ENCODE measurements at places on chromosomes 2 and 18.

DNA sequence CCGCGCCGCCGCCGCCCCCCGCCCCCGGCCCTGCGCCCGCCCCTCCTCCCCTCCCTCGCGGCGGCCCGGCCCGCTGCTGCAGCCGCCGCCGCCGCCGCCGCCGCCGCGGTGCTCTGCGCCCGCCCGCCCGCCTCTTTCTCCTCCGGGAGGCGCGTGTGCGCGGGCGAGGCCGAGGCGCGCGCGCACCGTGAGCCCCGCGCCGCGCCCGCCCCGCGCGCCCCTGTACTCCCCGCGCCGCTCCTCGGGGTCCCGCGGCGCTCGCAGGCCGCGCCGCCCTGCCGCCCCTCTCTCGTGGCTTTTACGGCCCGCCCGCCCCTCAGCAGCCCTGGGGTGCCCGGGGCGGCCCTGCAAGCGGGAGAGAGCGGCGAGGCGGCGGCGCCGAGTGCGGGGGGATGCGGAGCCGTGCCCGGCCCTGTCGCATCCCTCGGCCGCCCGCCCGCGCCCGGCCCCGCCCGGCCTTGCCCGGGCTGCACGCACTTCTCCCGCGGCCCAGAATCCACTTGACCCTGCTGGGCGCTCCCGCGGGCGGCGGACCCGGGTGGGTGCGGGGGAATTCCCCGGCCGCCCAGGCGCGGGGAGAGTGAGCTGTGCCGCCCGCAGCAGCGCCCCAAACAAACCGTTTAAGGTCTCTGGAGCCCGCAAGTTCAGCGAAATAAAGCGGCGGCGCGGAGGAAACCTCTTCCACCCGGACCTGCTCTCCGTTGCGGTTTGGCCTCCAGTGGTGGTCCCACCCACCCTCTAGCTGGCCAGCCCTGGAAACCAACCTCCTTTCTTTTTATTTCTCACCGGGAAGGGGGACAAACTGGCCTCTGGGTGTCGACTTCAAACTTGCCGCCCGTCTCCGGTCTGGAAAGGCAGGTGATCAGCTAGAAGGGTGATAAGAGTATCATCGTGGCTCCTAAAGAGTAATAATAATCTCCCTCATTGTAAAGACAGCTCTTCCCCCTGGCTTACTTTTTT, 37.4 kb downstream of the AFF3 start:
- peak; percentile 43 for DNase-seq

- no peak for DNase-seq
These were observed 201.5 kb upstream of the SLC35G4 start for GRCh38 chr18:11407940-11408339.

DNA sequence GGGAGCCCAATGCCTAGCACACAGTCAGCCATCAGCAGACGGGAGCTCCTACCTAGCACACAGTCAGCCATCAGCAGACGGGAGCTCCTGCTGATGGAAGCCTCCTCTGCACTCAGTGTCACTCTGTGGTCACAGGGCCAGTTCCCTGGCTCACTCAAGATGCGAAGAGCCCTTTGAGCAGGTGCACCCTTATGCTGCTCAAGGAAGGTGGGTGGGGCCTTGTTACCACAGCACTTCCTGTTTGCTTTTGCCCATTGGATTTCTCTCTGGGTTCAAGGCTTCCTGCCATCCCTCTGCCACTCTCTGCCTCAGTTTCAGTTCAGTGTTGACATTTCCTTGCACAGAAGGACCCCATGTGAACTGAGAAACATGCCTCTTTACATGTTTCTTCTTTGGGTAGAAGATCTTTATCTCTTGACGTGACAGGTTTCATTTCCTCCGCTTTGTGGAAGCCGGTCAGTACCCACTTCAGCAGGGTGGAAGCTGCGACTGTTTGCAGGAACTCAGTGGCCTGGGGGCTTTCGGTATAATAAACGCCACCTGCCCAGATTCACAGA, 11.6 kb downstream of the TRIB2 start:
- no peak for DNase-seq

DNA sequence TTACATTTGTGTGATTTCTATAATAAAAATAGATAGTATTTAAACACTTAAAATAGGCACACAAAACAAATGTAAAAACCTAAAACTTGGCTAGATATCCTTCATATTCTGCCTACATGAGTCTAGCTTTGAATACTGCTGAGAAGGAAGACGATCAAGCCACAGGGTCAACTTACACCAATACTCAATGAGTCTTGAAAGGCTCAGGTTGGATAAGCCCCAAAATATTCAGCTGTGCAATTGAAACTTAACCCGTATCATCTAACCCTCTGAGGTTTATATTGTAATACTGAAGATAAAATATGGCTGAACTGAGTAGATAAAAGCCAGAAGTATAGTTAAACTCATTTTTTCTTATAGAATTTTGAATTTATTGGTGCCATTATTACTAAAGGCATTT, 313.0 kb upstream of the NRXN1 start:
- DNase-seq, result no peak

DNA sequence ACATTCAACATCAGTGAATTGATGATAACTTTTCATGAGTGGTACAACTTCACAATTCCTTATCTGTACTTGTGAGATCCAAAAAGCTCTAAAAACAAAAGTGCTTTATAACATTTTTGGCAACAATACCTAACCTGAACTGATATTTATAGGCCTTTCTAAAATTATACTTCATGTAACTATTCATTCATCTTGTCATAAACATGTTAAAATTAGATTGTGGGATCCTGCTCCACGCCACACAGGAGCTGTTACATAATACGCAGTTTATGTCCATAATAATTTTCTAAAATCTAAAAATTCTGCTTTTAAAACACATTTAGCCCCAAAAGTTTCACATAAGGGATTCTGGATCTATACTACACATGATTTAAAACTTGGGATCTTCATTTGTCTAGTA, 908.5 kb upstream of the CHAC2 start:
- DNase-seq, result no peak

DNA sequence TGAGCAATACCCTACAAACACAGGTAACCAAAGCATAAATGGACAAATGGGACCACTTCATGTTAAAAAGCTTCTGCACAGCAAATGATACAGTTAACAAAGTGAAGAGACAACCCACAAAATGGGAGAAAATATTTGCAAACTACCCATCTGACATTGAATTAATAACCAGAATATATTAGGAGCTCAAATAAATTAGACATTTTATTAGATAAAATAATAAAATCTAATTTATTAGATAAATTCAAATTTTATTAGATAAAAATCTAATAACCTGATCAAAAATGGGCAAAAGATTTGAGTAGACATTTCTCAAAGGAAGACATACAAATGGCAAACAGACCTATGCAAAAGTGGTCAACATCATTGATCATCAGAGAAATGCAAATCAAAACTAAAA, 35.8 kb upstream of the KCNH7 start:
- no peak for DNase-seq

- no peak for DNase-seq
These were observed 150.0 kb downstream of the DYSF start for GRCh38 chr2:71603311-71603811.

DNA sequence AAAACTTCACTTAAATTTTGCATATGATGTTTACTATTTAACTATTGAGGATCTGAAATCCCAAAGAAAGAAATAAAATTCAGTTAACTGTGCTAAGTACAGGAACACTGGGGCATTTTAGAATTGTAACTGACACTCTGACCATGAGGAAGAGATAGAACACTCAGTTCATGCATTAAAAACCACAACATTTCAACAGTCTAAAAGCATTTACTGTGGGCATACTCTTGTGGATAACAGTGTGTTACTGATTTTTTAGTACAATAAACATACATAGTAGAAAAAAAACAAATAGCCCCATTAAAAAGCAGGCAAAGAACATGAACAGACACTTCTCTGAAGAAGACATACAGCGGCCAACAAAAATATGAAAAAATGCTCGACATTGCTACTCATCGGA, 1122.7 kb upstream of the PIK3C3 start:
- no peak for DNase-seq

DNA sequence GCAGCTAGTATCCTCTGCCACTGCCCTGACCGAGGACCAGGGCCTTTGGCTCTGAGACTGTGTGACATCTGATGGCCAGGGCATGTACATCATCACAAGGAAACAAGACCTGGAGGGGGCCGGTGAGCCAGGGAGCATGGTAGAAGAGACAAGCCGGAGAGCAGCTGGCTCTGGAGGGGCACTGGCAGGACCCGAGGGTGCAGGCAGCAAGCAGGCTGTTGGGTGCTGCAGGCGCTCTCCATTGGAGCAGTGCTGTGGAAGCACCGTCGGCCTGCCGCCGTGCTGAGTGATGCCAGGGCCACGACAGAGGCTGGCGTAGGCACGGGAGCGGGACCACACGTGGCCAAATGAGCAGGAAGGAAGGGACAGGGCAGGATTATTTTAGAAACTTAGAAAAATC, 335.2 kb downstream of the GBX2 start:
- no peak for DNase-seq

DNA sequence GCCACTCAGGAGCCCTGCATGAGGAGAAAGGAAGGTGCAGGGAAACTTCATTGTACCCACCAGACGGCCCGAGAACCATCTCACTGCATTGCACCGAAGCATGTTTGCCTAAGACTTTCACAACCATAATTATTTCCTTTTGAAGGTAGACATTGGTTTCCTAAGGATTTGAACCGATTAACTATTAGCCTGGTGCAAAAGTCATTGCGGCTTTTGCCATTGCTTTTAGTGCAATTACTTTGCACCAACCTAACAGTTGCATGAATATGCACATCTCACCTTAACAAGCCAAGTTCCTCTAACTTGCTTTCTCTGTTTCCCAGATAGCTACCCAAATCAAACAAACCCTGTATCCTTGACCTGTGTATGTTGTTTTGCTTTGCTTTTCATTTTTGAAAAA, 516.3 kb upstream of the ID2 start:
- DNase-seq, result no peak

DNA sequence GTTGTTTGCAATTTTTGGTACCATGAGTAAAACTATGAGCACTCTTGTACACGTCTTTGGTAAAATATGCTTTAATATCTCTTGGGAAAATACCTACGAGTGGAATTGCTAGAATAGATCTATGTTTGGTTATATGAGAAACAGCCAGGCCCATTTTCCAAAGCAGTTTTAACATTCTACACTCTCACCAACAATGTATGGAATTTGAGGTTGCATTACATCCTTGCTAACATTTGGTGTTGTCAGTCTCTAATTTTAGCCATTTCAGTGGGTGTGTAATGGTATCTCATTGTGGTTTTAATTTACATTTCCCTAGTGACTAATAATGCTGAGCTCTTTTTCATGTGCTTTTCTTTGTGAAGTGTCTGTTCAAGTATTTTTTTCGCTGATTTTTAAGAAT, 118.9 kb upstream of the TCF4 start:
- no peak for DNase-seq

DNA sequence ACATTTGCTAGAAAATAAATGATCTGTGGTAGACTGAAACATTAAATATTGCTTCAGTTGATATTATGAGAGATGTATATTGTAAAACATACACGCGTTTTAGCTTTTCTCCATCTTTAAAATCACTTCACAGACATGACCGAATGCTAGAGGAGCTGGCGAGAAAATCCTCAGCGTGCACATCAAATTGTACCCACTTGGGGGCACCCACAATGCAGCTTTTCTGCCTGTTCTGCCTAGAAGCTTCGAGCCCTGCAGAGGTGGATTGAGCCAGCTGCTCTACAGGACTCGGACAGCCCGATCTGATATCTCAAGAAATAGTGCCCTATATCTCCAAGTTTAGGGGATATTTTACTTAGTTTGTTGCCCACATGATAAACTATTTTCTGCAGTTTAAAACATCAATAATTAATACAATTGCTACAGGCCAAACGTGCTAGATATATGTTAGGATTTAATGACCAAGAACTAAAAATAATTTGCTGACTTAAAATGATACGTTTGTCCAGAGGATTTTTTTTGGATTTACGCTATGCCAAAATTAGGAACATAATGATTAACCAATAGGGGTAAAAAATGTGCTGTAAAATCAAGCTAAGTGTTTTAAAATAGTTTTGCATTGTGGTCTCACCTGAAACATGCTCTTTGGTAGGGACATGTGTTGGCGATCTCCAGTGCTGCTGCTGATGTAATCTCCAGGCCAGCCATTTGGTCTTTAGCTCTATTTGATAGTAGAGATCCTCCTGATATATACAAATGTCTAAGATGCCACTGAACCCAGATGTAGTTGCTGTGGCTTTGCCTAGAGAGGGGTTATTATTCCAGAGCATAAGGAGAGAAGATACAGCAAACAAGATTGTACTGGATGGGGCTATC, 22.3 kb upstream of the ATP5MC3 start:
- peak; percentile 58 for DNase-seq

DNA sequence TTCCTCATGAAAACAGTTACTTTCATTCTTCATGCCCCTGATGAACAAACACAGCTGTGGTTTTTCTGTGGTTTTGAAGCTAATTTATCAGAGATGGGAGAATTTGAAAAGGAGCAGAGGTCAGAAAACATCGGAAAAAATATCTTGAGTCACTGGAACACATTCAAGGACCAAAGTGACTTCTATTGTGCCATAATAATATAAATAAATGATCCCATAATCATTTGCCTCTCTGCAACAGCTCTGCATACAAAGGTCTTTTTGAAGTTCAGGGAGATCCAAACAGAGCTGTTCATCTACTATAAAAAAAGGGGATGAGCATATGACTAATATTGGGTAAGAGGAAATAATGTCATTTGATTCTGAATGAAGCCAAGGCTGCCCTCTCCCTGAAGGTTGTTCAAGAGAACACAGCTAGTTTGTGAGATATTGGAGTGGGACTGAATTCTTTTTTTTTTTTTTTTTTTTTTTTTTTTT, 201.3 kb upstream of the GALNT5 start:
- no peak for DNase-seq

DNA sequence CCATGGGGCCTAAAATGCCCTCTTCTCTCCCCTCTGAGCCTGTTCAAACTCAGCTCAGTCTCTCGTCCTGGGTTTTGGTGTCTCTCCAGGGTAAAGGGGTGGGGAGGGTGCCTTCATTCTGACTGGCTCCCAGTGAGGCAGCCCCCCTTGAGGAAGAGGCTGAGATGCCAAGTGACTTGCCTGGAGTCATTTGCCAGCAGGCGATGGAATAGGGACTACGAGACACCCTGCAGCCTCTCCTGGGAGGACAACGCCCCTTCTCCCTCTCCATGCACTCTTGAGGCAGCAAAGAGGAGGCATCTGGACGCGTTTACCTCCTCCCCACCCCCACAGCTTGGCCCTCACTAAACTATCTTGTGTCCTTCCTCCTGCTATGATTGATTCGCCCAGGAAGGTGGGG, 760 bp upstream of the STON1 start:
- DNase-seq, result no peak

DNA sequence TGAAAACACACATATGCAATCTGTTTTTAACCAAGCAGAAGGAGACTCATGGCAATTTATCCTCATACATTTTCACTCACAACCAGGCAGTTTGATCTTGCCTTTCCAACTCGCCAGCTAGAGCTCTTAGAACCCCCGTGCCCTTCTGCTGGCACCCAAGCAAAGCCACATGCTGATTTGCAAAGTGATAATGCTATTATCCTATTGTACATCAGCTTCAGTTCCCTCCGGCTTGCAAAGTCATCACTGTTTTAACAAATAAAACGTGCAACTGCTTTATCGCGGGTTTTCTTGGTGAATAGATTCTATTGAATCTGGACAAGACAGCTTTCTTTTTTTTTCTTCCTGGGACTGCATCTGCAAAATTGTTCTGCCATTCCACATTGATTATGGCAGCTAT, 314.6 kb downstream of the LNPK start:
- no peak for DNase-seq
